Vein endothelial cell (primary cell): ENCODE measurements at places on chromosomes 11 and 22. TPM values are rescaled to one million over a fixed set of nuclear protein-coding genes. Genes with fewer than 3 reads are reported as not detected.

The TMPRSS13 gene
- not detected in 2 replicates for total RNA-seq

The ARHGAP42 gene
- total RNA-seq = 5.5 and 5.9 TPM in 2 replicates

The P2RY6 gene
- total RNA-seq = 0.29 and 0.33 TPM in 2 replicates

The TPH1 gene
- 0.10 and 0.33 TPM in 2 replicates for total RNA-seq

The KLHL35 gene
- 2.0 and 3.9 TPM in 2 replicates for total RNA-seq

The C11orf91 gene
- total RNA-seq = 0.33 TPM in 1 of 2 replicates, not detected in the other

The PKP3 gene
- total RNA-seq = 0.65 and 0.86 TPM in 2 replicates

The LRRN4CL gene
- total RNA-seq = 0.19 and 0.33 TPM in 2 replicates

The CELSR1 gene
- 9.8 and 26.1 TPM in 2 replicates for total RNA-seq

The NELL1 gene
- not detected in 2 replicates for total RNA-seq

The ESAM gene
- total RNA-seq = 114 and 190 TPM in 2 replicates

The C11orf16 gene
- total RNA-seq = not detected in 2 replicates

The NADSYN1 gene
- 130 and 132 TPM in 2 replicates for total RNA-seq

The RPS6KB2 gene
- 43.0 and 44.4 TPM in 2 replicates for total RNA-seq

The PLAAT5 gene
- total RNA-seq = not detected in 2 replicates

The TRIM51 gene
- total RNA-seq = not detected in 2 replicates

The DDI1 gene
- not detected in 2 replicates for total RNA-seq

The USP2 gene
- 0.29 TPM in 1 of 2 replicates, not detected in the other for total RNA-seq

The OR52H1 gene
- total RNA-seq = 0.65 TPM in 1 of 2 replicates, not detected in the other

The ALDH3B2 gene
- not detected in 2 replicates for total RNA-seq

The NCR3LG1 gene
- 8.5 and 12.3 TPM in 2 replicates for total RNA-seq

The RHOD gene
- total RNA-seq = 13.4 and 13.9 TPM in 2 replicates
